ENCODE measurements at places on chromosomes 4 and X.

GRCh38 chr4:37935026-37935425 is 25.2 kb upstream of the PTTG2 start:
- no peak for DNase-seq

DNA sequence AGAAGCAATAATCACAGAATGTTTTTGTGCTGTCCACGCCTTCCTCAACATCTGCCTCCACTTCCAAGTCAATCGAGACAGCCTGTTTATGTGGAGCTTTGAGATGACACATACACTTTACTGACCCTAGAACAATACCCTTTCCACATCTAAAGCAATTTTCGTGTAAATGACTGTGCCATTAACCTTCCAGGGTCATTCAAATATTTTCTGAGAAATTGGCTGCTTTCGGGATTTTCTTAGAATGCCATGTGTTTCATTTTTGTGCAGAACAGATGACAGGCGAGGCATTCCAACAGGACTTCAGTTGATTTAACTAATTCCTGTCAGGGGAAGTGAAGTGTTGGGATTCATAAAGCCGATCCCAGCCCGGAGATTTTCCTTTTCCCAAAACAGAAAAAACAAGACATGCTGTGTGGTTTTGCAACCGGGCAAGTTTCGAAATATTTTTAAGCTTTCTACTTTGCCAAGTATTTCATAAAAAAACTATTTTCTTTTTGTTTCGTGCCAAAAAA is 73.9 kb downstream of the SORBS2 start:
- DNase-seq: no peak

DNA sequence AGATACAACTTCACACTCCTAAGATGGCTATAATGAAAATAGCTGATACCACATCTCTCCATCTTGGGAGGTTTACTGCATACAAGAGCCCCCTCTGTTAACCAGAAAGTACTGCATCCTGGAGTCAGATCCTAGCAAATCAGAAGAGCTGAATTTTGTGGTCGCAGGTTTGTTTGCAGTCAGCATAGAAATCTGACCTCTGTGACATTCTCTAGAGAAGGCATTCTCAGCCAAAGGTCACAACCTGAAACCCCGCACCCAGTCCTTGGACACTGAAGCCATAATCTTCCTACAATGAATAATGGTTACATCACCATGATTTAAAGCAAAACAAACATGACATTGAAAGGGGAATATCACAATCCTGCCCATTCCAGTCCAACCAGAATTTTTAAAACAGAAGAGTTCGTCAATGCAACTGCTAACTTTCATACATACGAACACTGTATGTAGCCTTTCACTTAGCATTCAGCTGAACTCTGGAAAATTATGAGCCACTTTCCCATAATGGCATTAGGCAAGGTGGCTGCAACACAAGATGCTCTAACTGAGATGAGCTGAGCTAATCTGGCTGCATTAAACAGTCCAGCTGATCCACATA is 17.6 kb downstream of the HS6ST2 start:
- DNase-seq: no peak

DNA sequence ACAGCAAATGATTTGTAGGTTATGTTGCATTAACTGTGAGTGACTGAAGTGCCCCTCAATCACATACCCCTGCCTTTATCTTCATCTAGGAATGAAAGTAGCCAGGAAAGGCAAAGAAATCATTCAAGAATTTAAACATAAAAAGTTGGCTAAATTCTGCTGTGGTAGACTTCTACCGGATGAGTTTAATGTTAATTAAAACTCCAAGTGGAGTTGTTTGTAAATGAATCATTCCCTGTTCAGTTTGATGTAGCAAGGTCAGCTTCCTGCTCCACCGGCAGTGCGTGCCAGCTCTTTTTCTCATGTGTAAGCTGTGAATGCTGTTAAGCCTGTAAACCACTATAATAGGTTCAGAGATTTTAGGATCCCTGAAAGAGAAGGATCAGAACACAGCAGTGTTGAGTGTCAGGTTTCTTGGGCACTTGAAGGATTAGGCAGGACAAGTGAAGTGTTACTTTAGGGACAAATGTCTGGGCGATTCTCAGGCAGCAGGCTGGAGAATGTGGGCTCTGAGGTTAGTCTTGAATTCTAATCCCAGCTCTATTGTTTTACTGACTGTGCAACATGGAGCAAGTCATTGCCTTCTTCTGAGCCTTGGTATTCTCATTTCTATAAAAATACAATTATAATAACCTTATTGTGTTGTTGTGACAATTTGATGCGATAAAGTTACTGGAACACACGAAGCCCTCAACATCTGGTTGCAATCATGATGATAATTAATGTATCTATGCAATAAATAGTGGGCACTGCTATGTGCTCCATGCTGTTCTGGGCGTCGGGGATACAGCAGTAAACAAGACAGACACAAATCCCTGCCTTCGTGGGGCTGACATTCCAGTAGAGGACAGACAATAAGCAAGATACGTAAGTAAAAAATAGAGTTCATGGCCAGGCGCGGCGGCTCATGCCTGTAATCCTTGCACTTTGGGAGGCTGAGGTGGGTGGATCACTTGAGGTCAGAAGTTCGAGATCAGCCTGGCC is 112.0 kb downstream of the SHROOM3 start:
- DNase-seq: no peak

- no peak for DNase-seq
Observed at GRCh38 chrX:37796310-37796709, 16.5 kb downstream of the CYBB start.

- DNase-seq: no peak
Observed at GRCh38 chrX:68147848-68148247, 285.4 kb downstream of the OPHN1 start.

DNA sequence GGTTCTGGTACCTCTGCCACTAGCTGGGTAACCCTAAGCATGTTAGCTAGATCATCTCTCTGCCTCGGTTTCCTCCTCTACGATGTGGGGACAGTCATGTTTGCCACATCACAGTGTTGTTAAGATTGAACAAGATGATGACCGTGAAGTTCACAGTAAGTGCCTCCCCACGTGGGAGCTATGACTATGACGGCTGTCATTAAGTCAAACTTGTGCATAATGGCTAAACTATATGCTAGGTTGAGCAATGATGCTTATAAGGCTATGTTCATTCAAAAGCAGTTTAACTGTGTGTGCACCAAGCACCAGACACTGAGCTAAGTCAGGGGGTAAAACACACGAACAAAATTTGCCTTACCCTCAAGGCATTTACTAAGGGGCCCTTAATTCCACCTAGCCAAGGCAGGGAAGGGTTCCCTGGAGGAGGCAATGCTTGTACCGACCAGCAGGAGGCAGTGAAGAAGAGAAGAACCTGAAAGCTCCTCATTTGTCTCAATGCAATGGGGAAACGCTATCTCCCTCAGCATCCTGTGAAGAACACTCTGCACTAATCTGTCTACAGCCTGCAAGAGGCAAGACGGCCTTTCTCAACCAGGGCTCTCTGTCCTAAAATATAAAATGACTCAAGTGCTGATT is 52.9 kb downstream of the MAP7D2 start:
- no peak for DNase-seq

GRCh38 chrX:48083212-48083611 is 11.8 kb upstream of the ZNF630 start:
- DNase-seq: peak; percentile 55

DNA sequence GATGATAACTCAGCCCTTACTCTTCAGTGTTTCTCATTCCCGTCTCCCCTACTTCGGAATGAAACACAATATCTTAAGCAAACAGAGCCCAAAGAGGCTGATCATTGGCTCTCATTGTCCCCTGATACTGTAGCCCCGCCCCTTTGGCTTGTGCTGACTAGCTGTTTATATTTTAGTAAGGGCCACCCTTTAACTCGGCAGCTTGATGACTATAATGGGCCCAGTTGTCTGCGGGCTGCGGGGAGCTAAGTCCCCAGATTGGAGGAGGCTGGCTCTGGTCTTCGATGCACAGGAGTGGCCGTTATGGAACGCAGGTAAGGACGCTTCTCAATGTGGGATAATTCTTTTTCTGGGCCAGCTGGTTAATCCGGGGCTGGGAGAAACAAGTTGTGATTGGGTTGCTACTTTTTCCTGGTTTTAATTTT is at the start of gene TRIM2:
Gene TRIM2 (plus strand): TSS at position 197 of the 425 bp plus-strand sequence. CDS start 88 bp downstream, at position 285.
- no peak for DNase-seq

- DNase-seq: peak; percentile 5
Observed at GRCh38 chrX:155071694-155072280, 479 bp downstream of the BRCC3 start.

DNA sequence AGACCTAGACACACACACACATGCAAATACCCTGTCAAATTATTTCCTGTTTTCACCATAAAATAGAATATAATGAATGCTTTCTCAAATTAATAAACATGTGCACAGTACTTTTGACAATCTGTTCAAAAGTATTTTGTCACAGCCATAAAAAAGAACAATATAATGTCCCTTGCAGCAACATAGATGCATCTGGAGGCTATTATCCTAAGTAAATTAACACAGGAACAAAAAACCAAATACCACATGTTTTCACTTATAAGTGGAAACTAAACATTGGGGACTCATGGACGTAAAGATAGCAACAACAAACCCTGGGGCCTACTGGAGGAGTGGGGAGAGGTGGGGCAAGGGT is 15.5 kb downstream of the RAB40A start:
- no peak for DNase-seq

DNA sequence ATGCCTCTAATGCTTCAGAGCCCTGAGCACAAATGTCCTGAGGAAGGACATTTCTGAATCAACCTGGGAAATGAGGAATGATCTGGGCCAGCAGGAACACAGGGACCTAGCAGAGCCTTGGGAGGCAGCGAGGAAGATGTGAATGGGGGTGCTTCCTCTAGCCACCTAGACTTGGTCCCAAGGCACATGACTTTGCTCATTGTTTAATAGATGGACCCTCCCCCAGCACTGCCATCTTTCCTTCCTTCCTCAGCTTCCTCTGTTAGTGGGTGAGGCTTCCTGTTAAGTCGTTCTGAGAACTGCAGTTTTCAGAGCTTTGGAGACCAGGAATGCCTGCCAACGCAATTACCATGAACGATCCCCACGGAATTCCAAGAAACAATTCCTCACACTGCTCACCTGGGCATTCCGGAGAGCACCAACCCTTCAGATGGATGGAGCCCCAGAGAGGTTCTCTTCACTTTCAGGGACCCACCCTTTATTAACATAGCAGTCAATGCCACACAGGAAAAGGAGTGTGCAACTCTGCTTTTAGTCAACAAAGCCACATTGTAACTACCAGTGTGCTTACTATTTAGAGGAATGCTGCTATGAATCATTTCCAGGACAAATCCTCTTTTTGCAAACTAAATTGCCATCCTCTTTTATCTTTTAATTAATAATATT is 48.5 kb upstream of the STIM2 start:
- peak; percentile 7 for DNase-seq

GRCh38 chr4:32879913-32880312 is 2159.7 kb downstream of the PCDH7 start:
- no peak for DNase-seq

DNA sequence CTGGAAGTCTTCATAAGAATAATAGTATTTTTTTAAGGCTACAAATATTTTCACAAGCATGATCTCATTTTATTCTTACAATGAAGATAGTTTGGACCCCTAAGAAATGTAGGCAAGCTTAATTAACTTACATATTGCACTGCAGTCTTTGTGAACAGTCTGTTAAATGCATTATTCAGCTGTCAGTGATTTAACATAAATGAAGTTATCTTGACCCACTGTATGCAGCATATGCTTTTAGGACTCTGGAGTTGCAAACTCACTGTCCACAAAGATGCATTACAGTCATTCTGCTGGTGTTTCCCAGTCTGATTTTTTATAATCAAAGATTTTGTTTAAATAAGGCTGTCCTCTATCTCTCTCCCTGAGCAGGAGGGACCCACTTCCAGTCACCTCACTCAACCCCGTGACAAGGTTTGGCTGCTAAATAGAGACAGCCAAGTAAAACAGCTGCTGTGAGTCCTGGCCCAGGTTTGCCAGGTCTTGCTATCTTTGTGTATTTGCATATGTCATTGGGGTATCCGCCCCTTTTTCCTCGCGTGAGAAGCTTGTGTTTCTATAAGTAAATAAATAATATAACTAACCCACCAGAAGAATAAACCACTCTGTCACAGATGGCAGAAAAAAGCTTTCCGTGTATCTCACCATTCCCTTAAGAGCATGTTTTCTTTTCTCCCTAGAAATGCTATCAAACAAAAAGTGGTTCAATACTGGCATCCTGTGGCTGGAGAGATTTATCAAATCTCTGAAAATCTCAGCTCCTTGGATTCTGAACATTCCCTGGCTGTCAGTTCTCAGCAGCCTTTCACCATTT is 67.0 kb downstream of the SLC7A11 start:
- no peak for DNase-seq

GRCh38 chrX:1537031-1537715 is at the start of gene P2RY8:
P2RY8 (minus strand) TSS chrX:1537185; CDS start chrX:1466558, 70,627 bp downstream.
- peak; percentile 91 for DNase-seq

DNA sequence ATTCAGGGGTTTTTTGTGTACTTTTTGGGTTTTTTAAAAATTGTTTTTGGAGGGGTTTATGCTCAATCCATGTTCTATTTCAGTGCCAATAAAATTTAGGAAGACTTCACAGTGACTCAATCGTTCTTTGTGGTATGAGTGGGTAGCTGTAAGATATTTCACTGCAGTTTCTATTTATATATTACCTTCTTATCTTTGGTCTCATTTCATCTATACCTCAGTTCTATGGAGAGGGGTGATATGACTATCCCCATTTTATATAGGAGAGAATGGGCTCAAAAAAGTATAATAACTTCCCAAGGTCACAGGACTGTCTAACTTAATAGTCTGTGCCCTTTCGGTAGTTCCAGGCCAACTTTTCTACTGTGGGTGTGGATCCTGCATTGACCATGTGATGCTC is 74.4 kb downstream of the MSN start:
- no peak for DNase-seq

DNA sequence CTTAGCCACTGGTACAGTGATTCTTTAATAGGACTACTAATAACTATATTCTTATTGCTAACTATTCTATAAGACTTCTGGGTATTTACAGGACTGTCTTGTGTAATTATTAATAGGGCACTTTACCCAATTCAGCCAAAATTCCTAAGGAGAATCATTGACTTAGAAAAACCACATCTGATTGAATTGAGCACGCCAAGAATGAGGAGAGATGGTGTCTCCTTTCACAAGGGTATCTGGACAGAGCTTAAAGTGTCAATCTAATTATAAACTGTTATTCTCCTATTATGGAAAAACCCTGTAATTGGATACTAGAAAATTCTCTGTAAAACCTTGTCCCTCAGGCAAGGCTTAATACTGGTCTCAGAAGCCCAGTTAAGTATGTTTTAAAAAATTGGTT is 111.1 kb upstream of the TLL1 start:
- no peak for DNase-seq

DNA sequence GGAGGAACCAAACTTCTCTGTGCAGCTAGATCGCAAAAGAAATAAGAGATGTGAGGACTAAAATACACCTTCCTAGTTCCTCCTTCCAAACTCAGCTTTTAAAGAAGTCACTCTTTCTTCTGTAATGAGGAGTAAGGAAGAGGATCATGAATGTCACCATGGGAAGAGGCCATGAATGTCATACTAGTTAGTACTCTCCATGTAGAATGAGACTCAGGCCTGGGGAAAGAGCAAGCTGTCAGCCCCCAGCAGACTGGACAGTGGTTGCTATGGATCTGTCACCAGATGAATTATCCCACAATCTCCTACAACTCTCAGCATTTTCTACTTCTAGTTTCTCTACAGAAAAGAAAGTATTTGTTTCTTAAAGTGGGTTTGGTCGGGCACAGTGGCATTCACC is 57.1 kb upstream of the PRDM8 start:
- DNase-seq: no peak

- no peak for DNase-seq
Observed at GRCh38 chrX:17680732-17681413, 56.4 kb upstream of the SCML1 start.
